ENCODE measurements at places on chromosomes 6 and 20.

- peaks cover 13% of the 10 kb centered on the region for H3K36me3 ChIP-seq
- H3K27ac ChIP-seq, result peak overlapping the region; percentile 94
- no peaks in the 10 kb centered on the region for H3K27me3 ChIP-seq
- H3K4me1 ChIP-seq, result peaks cover 37% of the 10 kb centered on the region
- peak overlapping the region; percentile 64 for H3K4me3 ChIP-seq
- no peak for DNase-seq
Observed at GRCh38 chr6:26202811-26203583, 115.8 kb downstream of the HFE start.

- peaks cover 12% of the 10 kb centered on the region for H3K36me3 ChIP-seq
- H3K4me1 ChIP-seq, result peaks cover 18% of the 10 kb centered on the region
- H3K4me3 ChIP-seq, result peak overlapping the region; percentile 22
- DNase-seq, result no peak
Observed at GRCh38 chr6:5518936-5519491, 257.7 kb downstream of the FARS2 start.

DNA sequence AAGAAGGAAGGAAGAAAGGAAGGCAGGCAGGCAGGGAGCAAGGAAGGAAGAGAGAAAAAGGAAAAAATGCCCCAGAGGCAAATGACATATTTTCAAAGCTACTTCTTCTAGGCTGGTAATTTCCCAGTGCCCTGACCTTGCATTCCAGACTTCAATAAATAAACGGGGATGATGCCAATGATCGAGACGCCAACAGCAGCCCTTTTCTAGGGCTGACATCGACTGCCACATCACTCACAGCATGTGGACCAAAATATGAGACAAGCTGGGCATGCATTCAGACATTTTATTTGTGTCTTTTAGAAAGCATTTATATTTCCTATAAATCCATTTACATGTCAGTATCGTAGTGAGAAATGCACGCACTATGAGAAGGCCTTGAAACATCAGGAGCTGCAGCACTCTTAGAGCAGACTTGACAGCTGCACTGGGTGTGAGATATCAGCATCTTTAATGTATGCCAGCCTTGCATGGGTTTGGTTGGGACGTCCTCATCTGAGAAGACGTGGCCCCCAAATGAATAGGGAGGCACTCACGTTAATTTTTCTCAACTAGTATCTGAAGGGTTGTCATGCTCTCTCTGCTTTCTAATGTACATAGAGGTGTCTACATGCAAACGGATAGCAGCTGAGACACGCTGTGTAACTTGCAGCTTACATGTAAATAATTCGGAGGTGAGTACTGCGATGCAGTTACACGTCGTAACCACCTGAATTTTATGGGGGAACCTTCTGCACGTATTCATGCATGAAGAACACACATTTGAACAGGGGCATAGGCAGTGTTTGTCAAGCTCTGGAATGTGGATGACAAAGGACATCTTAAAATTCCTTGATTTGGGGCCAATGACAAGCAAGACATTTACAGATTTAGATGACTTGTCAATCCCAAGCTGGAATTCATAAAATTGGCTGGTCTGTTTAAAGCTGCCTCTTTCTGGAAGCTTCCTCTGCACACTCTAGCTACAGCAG lies 149.1 kb upstream of the AGPAT4 start:
- H3K4me3 ChIP-seq, result no peak overlapping the region
- H3K27ac ChIP-seq, result no peak overlapping the region
- no peaks in the 10 kb centered on the region for H3K4me1 ChIP-seq
- no peaks in the 10 kb centered on the region for H3K27me3 ChIP-seq

DNA sequence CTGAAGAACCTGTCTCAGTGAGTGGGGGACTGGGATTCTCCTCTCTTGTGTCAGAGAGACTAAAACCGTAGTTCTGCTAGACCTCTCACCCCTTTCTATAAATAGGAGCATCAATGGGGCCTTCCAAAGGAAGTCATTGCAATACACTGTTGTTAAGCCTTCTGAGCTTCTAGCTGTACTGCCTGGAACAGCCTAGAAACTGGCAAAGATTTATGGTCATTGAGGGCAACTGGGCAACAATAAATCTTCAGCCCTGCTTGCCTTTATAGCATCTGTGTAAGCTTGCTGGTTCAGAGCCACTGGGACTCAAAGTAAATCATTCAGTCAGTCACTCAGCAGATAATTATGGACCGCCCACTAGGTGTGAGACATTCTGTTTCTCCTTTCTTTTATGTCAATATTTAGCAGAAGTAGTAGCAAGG lies 53.2 kb downstream of the PPP1R14C start:
- peaks cover 8% of the 10 kb centered on the region for H3K27me3 ChIP-seq
- peaks cover 14% of the 10 kb centered on the region for H3K4me1 ChIP-seq
- no peaks in the 10 kb centered on the region for H3K36me3 ChIP-seq
- DNase-seq, result no peak

GRCh38 chr20:1896484-1897258 lies 1.5 kb downstream of the SIRPA start:
- H3K4me1 ChIP-seq, result peaks cover 56% of the 10 kb centered on the region
- peaks cover 6% of the 10 kb centered on the region for H3K27me3 ChIP-seq
- DNase-seq, result peak; percentile 45
- peaks cover 68% of the 10 kb centered on the region for H3K36me3 ChIP-seq

DNA sequence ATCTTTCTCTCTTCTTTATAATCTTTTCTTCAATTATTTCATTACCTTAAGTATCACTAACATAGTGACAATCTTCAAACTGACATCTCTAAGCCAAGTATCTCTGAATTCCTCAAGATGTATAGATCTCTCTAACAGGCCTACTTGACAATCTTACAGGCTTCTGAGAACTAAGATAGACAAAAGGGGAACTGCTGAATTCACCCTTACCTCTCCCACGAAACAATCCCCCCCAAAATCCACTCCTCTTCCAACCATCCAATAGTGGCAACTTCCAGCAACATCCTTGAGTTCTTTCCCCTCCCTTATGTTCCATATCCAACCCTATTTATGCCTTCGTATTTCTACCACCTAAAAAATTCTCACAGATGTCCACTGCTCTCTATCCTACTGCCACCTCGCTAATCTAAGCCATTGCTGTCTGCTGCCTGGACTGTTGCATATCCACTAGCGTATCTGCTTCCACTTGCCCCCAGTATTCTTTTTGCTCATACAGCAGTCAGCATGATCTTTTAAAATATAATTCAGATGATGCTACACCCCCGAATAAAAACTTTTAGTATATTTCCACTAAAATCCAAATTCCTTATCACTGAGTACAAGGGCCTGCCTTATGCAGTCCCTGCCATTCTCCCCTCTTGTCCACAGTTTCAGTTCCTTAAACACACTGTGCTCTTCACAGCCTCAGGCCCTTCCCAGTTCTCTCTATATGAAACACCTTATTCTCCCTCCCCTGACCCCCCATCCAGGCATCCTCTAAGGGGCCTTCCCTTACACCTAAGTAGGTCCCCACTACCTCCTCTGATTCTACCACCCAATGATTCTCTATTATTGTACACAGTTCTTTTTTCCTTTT lies 8.0 kb downstream of the REPS1 start:
- peaks cover 61% of the 10 kb centered on the region for H3K4me1 ChIP-seq
- peaks cover 7% of the 10 kb centered on the region for H3K36me3 ChIP-seq
- peak overlapping the region; percentile 1 for H3K27ac ChIP-seq
- no peak overlapping the region for H3K4me3 ChIP-seq
- peak; percentile 8 for DNase-seq

DNA sequence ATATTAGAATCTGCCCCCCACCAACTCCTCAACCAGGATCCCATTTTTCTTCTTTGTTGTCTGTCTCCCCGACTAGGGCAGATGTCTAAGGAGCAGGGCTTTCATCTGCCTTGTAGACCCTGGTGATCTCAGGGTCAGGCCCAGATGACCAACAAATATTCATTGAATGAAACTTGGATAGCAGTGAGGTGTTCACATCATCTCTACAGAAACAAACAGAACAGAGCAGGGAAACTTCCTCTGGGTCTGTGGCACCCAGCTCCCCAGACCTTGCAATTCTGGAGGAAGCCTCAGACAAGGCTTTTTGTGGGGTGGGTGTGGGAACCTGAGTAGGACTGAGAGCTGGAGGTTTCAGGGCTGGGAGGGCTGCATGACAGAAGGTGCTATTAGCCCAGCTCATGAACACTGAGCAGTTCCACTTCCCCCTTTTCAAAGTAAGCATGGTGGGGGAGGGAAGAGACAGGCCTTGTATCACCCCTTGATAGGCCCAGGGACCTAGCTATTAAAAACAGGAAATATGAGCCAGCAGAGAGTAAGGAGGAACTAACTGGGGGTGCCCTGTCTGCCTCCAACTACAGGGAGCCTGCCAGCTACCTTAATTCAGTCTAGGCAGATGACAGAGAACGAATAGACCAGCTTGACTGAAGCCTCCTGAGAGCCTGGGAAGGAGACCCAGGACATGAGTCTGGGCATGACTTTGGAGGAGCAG lies 37.3 kb upstream of the TOP1 start:
- H3K27ac ChIP-seq, result peak overlapping the region; percentile 94
- H3K4me1 ChIP-seq, result peaks cover 46% of the 10 kb centered on the region
- H3K27me3 ChIP-seq, result no peaks in the 10 kb centered on the region
- H3K36me3 ChIP-seq, result no peaks in the 10 kb centered on the region
- DNase-seq, result peak; percentile 85

DNA sequence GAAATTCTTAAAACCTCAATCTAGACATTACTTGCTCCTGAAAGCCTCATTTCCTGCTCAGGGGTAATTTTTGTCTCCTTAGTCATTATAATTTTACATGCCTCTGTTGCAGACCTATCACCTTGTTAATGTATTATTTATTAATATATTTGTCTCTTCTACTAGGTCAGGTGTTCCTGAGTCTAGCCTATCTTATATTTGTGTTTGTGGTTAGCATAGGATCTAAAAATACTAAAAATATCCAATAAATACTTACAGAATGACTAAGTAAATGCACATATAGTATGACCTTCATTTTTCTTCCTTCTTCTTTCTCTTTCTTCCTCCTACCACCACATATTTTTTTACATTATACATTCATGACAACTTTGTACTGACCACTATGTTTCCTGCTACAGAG lies 268.9 kb upstream of the HS3ST5 start:
- H3K4me3 ChIP-seq, result no peak overlapping the region
- H3K4me1 ChIP-seq, result no peaks in the 10 kb centered on the region
- H3K27me3 ChIP-seq, result no peaks in the 10 kb centered on the region
- H3K27ac ChIP-seq, result no peak overlapping the region
- H3K36me3 ChIP-seq, result no peaks in the 10 kb centered on the region

GRCh38 chr6:137056121-137056880 lies 11.5 kb upstream of the IL20RA start:
- DNase-seq, result no peak
- H3K4me3 ChIP-seq, result no peak overlapping the region
- no peak overlapping the region for H3K27ac ChIP-seq
- H3K36me3 ChIP-seq, result no peaks in the 10 kb centered on the region
- H3K27me3 ChIP-seq, result peaks cover 25% of the 10 kb centered on the region

GRCh38 chr20:1424336-1424735 lies 31.5 kb upstream of the FKBP1A start:
- H3K27ac ChIP-seq, result no peak overlapping the region
- H3K27me3 ChIP-seq, result peaks cover 5% of the 10 kb centered on the region
- no peak for DNase-seq
- H3K4me1 ChIP-seq, result peaks cover 7% of the 10 kb centered on the region
- H3K4me3 ChIP-seq, result no peak overlapping the region
- H3K36me3 ChIP-seq, result peaks cover 13% of the 10 kb centered on the region

DNA sequence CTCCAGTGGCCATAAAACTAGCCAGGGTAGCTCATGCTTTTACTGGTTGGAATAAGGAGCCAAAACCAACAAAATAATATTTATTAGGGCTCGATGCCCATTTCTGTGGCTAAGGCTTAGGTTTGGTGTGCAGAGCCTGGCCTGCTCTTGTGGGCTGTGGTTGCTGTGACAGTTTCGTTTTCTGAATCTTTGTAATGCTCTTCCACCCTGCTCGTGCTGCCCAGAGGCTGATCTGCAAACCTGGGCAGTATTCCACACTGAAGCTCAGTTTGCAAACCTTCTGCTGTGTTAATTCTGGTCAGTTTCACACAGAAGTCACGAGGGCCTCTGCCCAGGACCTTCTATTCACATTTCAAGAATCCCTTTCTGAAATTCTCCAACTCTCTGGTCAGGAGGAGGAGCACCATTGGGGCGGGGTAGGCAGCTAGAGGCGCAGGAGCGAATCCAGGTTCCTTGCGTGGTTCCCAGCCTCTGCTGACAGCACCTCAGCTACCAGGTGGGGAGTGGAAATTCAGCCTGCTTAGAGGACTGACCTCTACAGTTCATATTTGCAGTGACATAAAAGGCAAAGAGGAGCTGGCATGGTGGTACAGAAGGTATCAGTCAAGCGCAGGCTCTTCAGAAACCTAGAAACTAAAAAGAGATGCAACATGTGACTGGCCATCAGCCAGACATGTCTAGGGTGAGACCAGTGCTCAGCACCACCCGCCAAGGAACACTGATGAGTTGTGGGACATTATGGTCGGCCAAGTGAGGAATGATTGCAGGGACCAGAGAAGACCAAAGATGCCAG lies 14.3 kb upstream of the C20orf144 start:
- H3K27ac ChIP-seq, result no peak overlapping the region
- peaks cover 9% of the 10 kb centered on the region for H3K4me1 ChIP-seq
- peaks cover 15% of the 10 kb centered on the region for H3K36me3 ChIP-seq
- no peaks in the 10 kb centered on the region for H3K27me3 ChIP-seq
- DNase-seq, result no peak

DNA sequence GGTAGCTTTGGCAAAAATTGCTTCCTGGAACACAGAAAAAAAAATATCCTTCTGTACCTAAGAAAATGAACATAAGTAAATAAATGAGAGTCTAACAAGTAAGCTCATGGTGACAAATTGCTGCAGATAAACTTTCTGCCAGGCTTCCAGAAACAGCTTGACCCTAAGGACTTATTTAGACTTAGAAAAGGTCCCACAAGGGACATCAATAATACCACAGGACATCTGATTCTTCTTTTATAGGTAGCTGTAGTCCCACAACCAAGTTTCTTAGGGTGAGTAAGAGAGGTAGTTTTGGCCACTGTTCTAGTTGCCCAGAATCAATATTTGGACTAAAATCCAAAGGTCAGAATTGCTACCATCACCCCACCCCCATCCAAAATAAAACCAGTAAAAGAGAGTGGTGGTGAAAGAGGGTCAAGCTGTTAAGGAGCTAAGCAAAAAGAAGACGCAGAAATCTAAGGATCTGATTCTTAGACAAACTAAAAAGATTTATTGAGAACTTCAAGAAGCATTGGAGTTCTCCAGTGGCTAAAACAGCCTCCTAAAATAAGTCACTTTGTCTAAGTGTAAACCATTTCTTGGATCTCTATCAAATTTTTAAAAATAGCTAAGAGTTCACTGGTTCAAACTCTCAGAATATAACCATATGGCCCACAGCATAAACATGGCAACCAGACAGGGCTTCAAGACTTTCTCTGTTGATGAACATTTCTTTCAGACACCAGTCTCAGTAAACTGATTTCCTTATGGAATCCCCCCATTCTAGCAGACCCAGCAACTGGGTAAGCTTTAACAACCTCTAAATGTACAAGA lies 180.6 kb downstream of the PTPRK start:
- H3K27ac ChIP-seq, result no peak overlapping the region
- H3K36me3 ChIP-seq, result no peaks in the 10 kb centered on the region
- no peak for DNase-seq
- no peaks in the 10 kb centered on the region for H3K4me1 ChIP-seq
- peaks cover 7% of the 10 kb centered on the region for H3K27me3 ChIP-seq
- no peak overlapping the region for H3K4me3 ChIP-seq

- H3K27ac ChIP-seq, result no peak overlapping the region
- no peak overlapping the region for H3K4me3 ChIP-seq
- H3K36me3 ChIP-seq, result no peaks in the 10 kb centered on the region
Observed at GRCh38 chr6:12473494-12473893, 183.3 kb downstream of the EDN1 start.

- H3K27me3 ChIP-seq, result no peaks in the 10 kb centered on the region
- peak overlapping the region; percentile 84 for H3K27ac ChIP-seq
- peak overlapping the region; percentile 67 for H3K4me3 ChIP-seq
- H3K4me1 ChIP-seq, result peaks cover 63% of the 10 kb centered on the region
- DNase-seq, result peak; percentile 53
- peaks cover 26% of the 10 kb centered on the region for H3K36me3 ChIP-seq
Observed at GRCh38 chr20:51497542-51498467, 44.7 kb downstream of the NFATC2 start.

Measured in stimulated activated naive B cell treated with anti-CD40 and anti-IgM and Interleukin-4, amounts not matched to agents 10 μg/mL and 1 μg/mL and 100 μg/mL, for 72 hours (primary cell).